ENCODE measurements at places on chromosomes 2 and 18.

GRCh38 chr2:88398180-88398579 is 54.3 kb downstream of the FOXI3 start:
- ATAC-seq, result no peak

DNA sequence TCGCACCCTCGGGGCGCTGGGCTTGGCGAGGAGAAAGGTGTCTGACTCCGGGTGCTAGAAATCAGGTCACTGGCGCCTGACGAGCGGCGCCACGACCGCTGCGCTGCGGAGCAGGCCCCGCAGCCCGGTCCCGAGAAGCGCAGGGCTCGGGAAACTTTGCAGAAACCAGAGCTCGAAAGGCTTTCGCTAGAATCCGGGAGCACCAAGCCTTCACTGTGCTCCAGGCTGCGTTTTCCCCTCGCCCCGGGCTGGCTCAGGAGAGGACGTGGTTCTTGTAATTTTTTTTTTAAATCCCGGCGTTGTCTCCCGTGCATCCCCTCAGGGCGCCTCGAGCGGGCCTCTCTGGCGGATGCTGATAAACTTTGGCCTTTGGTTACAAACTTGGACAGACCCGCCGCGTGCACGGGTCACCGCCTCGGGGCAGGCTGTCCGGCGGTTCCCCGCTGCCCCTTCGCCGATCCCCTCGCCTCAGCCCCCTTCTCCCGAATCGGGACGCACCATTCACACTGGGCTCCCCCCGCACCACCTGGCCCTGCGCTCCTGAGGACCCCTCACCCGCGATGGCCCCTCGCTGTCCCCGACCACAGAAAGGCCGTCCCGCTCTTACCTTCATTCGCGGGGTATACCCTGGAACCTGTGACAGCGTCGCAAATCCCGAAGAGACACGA is 419 bp downstream of the EPHA4 start:
- ATAC-seq, result peak; percentile 7

- ATAC-seq, result no peak
Measured at GRCh38 chr2:12931186-12931844, 214.6 kb downstream of the TRIB2 start.

GRCh38 chr2:23668756-23669304 is 258.1 kb downstream of the ATAD2B start:
- no peak for ATAC-seq

GRCh38 chr2:138974651-138975050 is 194.5 kb upstream of the NXPH2 start:
- no peak for ATAC-seq

DNA sequence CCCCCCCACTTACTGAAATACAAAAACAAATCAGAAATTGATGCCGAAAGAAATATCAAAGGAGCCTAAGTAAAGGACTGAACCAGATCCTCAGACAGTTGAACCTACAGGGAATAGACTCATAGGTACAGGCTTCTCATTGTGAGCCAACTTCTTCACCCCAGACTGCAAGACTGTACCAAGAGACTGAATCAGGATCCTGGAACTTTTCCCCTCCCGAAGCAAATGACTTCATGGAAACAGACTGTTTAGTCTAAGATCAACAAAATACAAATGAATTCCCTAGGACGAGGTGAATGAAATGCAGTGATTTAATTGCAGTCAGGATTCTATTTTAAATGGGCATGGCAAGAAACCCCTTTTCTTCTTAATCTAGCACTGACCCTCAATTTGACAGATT is 53.6 kb upstream of the RNF152 start:
- no peak for ATAC-seq

GRCh38 chr2:235928751-235929370 is 239.3 kb downstream of the GBX2 start:
- ATAC-seq, result no peak

DNA sequence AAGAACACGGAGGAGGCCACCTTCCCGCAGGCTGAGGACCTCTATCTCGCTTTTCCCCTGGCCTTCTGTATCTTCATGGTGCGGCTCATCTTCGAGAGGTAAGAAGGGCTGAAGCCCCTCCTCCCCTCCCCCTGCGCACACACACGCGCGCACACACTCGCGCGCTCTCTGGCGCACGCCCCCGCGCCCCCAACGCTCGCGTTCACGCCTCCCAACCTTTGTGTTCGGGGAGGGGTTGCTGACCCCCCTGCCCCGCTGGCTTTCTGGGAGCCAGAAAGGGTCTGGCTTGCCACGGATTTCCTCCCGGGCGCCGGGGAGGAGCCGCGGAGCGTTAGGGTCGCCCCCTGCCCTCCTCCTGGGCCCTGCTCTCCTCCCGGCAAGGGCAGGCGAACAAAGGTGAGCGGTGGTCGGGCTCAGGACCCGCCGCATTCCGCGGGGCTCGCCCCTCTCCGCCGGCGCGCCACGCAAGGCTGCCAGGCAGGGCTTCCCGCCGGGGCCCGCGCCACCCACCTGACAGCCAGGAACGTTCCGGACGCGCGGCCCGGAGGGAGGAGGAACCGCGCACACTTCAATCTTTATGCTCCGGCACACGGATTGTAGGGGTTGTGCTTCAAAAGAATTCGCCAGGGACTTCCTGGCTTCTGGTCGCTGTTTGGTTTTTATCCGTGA is 583 bp downstream of the CERS6 start:
- peak; percentile 18 for ATAC-seq

- ATAC-seq, result no peak
Measured at GRCh38 chr2:22360735-22361374, 1024.1 kb upstream of the KLHL29 start.

DNA sequence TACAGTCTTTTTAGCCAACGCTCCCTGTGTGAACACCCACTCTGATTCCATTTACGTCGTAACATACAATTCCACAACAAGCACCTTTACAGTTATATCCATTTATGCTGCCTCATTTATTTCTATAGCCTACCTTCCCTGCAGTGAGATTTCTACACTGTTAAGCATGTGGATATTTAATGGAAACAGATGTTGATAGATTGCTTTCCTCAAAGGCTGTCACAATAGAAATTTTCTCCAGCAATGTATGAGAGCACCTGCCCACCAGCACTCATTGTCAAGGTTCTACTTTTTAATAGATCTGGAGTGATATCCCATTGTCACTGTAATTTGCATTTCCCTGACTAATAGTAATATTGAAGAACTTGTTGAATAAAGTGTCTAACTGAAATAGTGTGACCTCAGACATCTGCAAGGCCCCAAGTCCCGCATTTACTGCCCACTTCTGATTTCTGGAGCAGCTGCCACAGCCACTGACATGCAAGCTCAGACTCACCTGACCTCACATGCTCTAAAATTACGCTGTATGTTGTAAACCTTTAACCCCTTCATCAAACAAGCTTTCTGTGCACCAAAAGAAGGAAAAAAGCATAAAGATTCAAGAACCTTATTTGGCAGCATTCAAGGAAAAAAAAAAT is 295.1 kb downstream of the CNTNAP5 start:
- ATAC-seq, result no peak

DNA sequence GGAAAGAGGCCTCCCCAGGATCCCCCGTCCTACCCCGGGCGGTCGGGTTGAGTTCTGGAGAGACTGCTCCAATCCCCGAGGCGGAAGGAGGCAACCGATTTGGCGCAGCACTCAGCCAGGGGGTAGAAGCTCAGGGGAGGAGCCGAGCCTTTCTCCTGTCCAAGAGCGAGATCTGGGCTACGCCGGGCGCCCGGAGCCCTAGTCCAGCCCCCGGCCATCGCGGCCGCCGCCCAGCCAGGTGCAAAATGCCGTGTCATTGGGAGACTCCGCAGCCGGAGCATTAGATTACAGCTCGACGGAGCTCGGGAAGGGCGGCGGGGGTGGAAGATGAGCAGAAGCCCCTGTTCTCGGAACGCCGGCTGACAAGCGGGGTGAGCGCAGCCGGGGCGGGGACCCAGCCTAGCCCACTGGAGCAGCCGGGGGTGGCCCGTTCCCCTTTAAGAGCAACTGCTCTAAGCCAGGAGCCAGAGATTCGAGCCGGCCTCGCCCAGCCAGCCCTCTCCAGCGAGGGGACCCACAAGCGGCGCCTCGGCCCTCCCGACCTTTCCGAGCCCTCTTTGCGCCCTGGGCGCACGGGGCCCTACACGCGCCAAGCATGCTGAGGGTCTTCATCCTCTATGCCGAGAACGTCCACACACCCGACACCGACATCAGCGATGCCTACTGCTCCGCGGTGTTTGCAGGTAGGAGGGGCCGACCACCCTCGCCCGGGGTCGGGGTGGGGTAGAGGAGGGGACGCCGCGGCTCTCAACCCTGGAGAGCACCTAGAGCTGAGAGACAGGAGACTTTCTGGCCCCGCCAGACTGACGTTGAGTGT is at the start of gene DYSF:
Gene DYSF, plus strand, starts transcription at position 158 of the 817 bp plus-strand sequence.
- ATAC-seq, result no peak

DNA sequence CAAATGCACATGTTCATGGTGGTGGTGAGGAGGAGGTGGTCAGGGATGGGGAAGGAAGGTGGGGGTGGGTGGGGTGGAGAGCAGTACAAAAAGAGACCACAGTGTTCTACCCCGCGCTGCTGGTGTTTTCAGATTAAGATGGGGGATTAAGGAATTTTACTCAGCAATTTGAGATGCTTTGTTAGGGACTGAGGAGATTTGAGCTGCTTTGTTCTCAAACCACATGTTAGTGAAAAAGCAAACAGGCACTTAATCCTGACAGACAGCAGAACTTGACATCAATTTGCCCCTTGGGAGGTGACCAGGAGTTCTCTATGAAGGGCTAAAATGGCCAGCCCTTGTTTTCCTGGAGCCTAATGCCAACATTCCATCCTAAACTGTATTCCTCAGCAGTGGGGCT is 244.5 kb downstream of the MEIS1 start:
- ATAC-seq, result no peak

DNA sequence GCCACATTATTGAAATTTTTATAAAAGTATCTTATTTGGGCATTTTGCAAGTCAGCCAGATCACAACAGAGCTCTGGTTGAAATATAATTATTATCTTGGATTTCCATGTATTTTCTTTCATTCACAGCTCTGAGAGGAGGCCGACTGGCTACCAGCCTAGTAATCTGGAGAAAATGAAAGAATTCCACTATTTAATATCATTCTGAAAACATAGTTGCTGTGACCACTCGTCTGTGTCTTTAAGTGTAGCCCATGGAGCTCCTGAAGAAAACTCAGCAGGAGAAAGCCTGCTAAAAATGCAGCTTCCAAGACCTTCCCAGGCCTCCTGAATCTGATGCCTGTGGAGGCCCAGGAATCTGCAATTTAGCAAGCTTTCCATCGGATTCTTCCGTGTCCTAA is 114.7 kb downstream of the SH3BP4 start:
- no peak for ATAC-seq

All from activated CD4-positive, CD25-positive, alpha-beta regulatory T cell treated with anti-CD3 and anti-CD28 coated beads, Interleukin-2, amount 50 U/mL, for 24 hours (primary cell).